ENCODE measurements at places on chromosomes 16 and 17.

DNA sequence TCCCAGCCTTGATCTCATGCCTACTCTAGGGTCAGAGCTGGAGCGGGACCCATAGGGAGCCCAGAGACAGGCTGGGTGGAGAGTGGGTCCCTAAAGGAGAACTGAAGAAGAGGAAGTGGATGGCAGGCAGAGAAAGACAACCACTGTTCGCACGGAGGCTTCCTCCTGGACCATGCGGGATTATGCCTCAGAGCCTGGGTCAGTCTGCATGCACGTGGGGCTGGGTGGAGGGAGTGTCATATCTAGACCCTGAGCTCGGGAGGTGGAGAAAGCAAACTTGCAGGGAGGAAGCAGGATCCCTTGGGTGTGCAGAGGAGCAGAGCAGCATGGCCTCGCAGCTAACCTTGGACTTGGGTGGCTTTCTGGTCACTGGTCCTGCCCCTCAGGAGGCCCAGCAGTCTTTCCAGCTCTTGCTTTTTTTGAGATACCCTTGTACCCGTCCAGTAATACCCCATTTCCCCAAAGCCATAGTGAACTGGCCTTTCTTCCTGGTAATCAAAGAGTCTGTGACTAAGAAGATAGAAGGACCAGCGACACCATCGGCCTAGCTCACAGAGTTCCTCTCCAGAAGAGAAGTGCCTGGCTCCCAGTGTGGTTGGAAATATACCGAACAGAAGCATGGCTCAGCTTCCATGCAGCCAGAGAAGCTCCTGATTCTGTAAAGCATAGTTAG, 344.2 kb downstream of the CPPED1 start:
- peak; percentile 83 for DNase-seq

GRCh38 chr16:12496186-12496585, 307.5 kb downstream of the CPPED1 start:
- no peak for DNase-seq

- no peak for DNase-seq
Measured at GRCh38 chr16:31250782-31251384, 8.9 kb upstream of the ITGAM start.

DNA sequence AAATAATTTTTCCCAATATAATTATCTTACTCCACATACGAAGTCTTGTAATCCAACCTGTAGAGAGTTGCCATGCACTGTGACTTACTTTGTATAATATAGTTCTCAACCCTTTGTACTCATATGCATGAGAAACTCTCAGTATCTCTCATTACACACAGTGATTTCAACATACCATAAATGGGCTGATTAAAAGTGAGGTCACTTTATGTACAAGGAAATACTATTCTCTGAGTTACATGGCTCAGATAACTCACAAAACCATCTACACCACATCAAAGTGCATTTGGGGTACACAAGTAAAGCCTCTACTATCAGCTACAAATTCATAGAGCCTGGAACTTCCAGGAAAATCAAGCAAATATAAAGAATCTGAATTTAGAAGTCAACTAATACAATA, 27.9 kb downstream of the SLFN12 start:
- no peak for DNase-seq

- peak; percentile 61 for DNase-seq
Measured at GRCh38 chr17:33234930-33235685, 58.0 kb downstream of the ASIC2 start.

DNA sequence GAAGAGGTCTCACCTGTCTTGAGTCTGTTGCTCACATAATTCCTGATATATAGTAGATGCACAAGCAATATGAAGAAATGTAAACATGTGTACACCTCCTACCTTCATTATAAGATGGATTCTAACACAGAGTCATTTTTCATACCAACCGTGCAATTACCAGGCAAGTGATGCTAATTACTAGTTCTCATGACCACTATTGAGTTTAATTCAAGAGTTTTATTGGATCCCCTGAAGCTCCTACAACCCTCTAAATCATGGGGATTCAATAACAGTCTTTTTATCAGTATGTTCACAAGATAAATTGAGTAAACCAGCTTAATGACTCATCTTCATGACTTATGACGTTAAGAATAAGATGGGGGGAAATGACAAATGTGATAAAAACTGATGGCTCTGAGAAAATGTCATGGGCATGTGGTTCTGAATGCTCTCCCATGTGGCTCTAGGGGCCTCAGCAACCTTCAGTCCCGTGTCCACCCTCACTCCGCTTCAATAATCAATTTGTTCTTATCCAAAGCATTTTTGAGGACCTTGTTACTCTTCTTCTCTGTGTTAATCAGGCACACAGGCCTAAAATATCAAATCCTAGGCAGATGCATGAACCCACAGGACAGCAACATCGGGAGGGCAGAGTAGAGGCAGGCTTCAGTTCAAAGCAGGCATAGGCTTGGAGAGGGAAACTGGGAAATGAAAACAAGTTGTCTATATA, 42.8 kb downstream of the PRAC1 start:
- no peak for DNase-seq

DNA sequence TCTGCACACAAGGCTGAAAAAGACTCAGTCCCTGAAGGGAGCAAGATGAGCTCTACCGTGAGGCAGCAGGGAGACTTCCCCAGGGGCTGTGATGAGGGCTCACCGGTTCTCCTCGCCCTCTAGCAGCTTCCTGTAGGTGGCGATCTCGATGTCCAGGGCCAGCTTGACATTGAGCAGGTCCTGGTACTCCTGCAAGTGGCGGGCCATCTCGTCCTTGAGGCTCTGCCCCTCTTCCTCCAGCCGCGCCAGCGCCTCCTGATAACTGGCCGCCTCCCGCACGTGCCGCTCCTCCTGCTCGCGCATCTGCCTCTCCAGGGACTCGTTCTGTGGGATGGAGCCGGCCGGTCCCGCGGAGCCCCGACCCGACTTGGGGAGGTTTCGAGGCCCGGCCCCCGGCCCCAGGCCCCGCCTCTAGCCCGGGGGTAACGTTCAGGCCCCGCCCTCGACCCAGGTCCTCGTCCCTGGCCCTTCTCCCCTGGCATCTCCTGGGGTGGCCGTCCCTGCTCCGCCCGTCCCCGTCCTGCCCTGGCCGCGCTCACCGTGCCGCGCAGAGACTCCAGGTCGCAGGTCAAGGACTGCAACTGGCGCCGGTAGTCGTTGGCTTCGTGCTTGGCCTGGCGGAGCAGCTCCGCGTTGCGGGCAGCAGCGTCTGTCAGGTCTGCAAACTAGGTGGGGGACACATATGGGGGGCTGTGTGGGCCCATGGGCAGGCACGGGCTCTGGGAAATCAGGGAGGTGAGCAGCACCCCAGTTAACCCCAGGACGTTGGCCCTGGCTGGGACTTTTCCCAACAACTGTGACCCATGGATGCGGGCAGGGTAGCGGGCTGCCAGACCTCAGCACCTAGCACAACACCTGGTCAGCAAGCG, 3.9 kb downstream of the GFAP start:
- no peak for DNase-seq

- no peak for DNase-seq
Measured at GRCh38 chr16:81470796-81471636, 26.4 kb downstream of the CMIP start.

DNA sequence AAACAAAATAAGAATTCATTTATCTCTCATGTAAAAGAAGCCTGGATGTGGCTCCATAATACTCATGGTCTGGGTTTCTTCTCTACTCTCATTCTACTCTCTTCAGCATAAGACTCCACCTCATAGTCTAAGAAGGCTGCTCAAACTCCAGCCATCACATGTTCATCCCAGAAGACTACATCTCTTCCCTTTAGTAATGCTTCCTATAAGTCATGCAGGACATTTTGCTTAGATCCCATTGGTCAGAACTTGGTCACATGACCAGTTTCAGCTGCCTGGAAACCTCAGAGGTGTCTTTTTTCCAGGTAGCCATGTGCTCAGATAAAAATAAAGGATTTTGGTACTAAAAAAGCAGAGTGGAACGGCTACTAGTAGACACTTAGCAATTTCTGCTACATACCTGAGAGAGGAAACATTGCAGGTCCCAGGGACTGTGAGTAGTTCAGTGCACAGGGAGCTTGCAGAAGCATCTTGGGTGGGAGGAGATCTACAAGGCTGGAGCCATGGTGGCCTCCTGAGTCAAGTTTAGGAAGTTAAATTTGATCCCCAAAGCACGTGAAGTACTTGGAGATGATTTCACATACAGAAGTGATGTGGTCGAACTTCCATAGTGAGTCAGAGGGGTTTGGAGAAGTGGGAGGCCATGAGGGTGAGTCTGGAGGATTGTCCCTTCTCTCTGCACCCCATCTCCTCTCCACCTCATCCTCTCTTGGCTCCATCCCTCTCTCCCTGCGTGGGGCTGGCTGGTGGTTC, 110.2 kb downstream of the CCDC182 start:
- no peak for DNase-seq

- no peak for DNase-seq
Measured at GRCh38 chr17:73388578-73388905, 76.7 kb upstream of the CDC42EP4 start.

GRCh38 chr16:20849589-20850390, 43.5 kb downstream of the REXO5 start:
- DNase-seq = peak; percentile 82

DNA sequence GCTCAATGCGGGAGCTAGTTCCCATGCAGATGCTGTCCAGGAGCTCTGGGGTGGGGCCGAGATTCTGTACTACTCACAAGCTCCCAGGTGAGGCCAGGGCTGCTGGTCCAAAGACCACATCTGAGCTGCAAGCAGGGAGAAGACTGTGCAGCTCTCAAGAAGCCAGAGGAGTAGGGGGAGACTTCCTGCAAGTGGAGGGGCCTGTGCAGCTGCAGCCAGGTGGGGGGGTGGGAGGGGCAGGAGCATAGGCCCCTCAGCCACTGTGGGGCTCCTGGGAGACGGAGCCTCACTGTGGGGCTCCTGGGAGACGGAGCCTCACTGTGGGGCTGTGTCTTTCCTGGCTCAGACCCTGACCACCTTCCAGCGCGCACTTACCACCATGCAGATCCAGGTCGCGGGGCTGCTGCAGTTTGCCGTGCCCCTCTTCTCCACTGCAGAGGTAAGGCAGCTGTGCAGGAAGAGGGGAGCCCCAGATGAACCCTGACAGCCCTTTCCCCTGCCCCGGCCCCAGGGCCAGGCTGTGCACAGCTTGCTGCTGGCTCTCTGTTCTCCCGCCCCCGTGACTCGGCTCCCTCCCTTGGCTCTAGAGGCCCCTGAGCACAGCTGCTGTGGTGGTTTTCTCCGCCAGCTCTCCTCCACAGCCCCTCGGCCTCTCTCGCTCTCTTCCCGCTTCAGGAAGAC, 24.3 kb upstream of the DNAI2 start:
- DNase-seq = peak; percentile 53

GRCh38 chr16:69566240-69566980, 644 bp downstream of the NFAT5 start:
- DNase-seq = peak; percentile 64

- DNase-seq = peak; percentile 45
Measured at GRCh38 chr17:79294459-79295071, 219.9 kb downstream of the ENGASE start.

DNA sequence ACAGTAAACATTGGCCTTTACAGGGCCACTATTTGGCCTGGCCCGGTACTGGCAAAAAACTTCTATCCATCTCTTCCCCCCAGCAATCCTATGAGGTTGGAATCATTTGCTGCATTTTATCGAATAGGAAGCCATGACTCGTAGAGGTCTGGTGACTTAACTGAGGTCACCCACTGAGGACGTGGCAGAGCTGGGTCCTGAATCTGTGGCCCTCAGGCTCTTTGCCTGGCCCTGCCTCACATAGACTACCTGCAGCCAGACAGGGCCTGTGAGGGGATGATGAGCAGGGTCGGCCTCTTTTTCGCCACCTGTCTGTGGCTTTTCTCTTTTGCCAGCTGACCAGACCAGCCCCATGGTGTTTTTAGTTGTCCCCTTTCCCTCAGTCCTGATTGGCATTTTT, 1.9 kb downstream of the PPP4C start:
- DNase-seq = no peak

DNA sequence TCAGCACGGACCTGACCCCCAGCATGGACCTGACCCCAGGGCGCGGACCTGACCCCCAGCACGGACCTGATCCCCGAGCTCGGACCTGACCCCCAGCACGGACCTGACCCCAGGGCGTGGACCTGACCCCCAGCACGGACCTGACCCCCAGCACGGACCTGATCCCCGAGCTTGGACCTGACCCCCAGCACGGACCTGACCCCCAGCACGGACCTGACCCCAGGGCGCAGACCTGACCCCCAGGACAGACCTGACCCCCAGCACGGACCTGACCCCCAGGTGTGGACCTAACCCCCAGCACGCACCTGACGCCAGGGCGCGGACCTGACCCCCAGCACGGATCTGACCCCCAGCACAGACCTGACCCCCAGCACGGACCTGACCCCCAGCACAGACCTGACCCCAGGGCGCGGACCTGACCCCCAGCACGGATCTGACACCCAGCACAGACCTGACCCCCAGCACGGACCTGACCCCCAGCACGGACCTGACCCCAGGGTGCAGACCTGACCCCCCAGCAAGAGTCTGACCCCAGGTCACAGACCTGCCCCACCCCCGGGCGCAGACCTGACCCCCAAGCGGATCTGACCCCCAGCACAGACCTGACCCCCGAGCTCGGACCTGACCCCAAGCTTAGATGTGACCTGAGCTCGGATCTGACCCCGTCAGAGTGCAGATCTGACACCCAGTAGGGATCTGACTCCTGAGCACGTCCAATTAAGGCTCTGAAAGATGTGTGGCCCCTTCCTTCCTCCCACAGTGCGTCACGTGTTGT, 98.7 kb downstream of the C16orf95 start:
- DNase-seq = no peak

- no peak for DNase-seq
Measured at GRCh38 chr17:39238311-39238972, 12.7 kb upstream of the STAC2 start.

DNA sequence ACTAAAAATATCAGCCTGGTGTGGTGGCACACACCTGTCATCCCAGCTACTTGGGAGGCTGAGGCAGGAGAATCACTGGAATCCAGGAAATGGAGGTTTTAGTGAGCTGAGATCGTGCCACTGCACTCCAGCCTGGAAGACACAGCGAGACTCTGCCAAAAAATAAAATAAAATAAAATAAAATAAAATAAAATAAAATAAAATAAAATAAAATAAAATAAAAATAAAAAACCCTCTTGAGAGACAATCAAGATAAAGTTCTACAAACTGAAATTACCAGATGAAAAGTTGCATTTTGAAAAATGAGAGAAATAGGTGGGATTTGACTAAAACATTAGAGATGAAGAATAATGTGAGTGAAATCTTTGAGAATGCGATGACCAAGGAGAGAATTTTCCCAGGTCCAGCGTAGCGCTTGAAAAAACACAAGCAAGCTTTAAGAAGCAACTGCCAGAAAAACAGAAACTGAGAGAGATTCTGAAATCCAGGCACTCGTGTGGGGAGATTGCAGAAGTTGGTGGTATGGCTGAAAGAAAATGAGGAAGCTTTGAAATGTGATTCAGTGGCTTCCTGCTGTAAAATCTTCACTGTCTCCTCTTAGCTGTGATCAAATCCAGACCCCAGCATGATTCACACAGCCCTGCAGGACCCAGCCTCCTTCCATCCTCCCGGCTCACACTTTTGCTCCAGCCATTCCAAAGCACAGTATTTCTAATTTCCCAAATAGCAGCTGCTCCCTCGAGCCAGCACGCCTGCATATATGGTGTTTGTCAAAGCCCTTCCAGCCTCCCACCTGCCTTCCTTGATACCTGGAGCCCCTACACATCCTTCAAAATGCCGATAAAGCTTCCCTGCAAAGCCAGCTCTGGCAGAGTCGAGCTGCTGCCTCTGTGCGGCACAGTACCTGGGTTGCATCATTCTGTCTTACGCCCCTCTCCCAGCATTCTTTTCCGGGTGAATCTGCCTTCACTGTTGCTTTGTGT, 8.2 kb upstream of the CD300E start:
- DNase-seq = peak; percentile 35

Measured in Ammon's horn (tissue), 1 donor.